A172 (cell line): ENCODE measurements at places on chromosomes 5 and 9. TPM values are rescaled to one million over a fixed set of nuclear protein-coding genes. Genes with fewer than 3 reads are reported as not detected.

TEX48 gene
- total RNA-seq = not detected in 2 replicates

FAM78A gene
- 1.8 and 2.5 TPM in 2 replicates for total RNA-seq

GRCh38 chr9:113431191-113431590 lies 20.6 kb downstream of the C9orf43 start:
- DNase-seq = no peak

DNA sequence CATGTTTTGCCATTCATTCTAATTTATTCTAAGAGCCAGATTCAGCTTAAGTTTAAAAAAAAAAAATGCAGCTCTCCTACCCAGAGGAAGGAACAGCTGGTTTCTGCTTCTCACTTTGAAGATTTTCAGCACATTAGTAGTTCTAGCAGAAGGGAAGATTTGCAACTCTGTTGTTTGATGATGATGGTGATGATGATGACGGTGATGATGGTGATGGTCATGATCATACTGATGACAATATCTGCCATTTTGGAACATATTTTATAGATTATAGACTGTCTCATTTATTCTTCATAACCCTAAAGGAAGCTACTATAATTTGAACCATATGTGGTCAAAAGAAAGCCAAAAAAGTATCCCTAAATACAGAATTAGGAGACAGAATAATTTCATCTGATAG lies 7.9 kb upstream of the MED10 start:
- DNase-seq = no peak

GRCh38 chr9:16640649-16641048 lies 229.8 kb downstream of the BNC2 start:
- peak; percentile 2 for DNase-seq

DNA sequence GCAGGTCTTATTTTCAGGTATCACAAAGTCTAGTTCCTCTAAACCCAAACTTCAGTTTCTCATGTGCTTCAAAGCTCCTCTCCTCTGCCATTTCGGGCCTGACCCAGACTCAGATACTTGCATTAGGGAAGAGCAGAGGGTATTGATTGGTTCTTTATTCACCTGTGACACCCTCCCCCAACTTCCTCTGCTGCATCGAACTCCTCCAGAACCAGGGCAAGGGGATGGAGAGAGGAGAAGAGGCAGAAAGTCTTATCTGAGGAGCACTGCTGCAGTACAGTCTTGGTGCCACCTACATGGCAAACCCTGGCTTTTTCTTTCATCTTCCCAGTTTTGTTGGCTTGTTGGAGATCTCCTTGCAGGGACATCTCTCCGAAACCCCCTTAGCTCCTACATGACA lies 96.0 kb upstream of the OSMR start:
- DNase-seq = no peak

DNA sequence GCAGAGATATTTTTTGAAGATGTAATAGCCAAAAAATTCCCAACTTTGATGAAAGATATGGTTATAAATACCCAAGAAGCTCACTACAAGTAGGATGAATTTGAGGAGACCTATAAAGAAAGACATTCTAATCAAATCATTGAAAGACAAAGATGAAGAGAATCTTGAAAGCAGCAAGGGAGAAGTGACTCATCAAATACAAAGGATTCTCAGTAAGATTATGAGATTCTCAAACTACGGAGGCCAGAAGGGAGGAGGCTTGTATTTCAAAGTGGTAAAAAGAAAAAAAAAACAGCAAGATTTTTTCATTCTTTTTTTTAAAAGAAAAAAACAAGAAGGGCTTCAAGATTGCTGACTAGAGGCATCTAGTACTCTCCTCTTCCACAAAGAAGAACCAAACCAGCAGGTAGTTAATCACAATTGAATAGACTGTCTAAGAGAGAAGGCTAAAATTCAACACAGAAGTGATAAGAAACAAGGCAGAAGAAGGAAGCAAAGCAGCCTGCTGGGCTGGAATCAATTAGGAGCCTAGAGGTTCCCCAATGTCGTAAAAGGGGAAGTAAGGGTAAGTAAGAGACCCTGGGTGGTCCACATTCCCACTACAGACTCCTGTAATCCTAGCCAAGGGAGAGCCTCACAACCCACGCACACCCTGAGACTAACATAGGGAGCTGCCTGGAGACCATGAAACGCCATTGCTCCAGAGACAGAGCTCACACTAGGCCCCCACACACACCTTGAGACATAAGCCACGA lies 59.1 kb upstream of the NIPAL4 start:
- no peak for DNase-seq

DNA sequence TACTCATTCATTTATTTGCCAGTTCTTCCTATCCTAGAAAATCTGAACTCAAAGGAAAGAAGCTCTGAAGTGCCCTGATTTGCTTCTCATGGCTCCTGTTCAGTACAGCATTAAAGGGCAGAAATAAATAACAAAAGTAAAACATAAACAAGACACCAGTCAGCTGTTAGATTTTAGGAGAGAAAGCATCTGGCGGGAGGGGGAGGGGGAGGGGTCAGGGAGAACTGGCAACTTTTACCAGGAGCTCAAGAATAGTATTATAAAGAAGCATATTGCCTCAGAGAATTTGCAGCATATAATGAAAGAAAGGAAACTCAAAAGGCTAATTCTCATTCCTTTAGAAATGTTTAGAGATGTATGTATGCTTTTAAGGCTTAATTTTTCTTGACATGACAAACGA lies 68.1 kb downstream of the SEMA6A start:
- DNase-seq = no peak

DNA sequence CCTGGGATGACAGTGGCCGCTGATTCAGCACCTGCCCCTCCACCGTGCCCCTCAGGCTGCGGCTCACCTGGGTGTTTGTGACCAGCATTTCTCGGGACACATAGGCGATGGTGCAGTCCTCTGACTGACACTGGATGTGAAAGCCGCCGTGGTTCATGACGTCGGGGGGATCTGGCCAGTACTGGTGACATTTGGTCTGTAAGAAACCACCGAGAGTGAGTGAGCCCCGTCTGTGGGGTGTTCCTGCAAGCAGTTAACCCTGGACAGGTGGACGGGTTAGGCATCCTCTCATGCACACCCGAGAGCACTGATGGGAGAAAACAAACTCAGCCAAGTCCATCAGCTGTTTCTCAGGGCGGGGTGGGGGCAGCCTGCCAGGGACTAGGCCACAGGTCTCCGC lies 62.5 kb upstream of the EPB41L4B start:
- DNase-seq = no peak
